ENCODE measurements at places on chromosomes 1 and 21.
A peak's percentile ranks its signal among the peaks of the same experiment; 100 is the strongest.

DNA sequence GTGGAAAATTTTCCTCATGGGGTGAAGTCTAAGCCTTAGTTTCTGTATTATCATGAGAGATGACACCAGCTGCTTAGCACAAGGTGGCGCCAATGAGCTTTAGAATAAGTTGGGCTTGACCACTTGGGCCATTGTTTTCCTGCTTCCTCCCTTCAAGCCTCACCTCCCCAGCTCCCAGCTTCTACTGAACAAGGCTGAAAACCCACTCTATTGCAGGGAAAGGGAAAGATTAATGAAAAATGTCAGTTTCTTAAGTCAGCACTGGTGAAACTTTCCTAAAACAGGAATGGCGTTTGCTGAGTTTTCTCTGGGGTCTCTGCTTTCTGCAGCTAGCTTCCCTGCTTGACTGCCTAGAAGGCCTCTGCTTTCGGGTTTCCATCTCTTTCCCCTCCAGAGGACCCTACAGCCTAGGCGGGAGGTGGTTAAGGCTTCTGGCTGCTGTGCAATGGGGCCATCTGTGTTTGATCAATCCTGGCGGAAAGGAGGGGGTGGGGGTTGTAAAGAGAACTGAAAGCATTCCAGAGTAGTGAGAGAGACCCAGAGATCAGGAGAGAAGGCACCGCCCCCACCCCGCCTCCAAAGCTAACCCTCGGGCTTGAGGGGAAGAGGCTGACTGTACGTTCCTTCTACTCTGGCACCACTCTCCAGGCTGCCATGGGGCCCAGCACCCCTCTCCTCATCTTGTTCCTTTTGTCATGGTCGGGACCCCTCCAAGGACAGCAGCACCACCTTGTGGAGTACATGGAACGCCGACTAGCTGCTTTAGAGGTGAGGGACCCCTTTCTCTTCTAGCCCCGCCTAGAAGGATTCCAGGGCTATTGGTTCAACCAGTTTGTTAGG is at the start of gene OLFML3:
TSS of gene OLFML3 (plus strand) at position 612 of the 840 bp plus-strand sequence. CDS start at position 655, 43 bp downstream.
- DNase-seq, result peak; percentile 60

GRCh38 chr1:116374353-116375147 is 1.5 kb downstream of the ATP1A1 start:
- DNase-seq, result no peak

DNA sequence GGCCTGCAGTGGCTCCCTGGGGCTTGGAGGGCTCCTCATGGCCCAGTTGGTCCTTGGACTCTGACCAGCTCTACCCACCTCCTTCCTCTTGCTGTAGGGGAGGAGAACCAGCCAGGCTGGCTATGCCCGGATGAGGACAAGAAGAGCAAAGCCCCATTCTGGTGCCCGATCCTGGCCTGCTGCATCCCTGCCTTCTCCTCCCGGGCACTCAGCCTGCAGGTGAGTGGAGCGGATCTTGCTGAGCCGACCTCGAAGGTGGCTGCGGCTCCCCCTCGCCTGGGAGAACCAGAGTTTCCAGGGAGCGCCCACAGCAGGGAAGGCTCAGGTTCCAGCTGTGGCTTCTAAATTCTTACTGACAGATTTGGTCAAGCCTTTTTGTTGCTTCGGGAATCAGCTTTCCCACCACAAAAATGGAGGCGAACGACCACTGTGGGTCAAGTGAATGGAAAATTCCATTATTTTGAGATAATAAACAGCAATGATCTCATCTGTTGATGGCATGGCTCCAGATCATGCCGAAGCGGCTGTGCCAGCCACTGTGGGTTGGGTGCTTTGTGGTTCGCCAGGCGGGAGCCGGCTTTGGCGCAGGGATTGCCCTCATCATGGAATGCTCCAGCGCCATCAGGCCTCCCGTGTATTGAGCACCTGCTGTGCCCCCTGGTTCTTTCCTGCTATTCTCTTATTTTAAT is 106.5 kb upstream of the ACTL8 start:
- no peak for DNase-seq

DNA sequence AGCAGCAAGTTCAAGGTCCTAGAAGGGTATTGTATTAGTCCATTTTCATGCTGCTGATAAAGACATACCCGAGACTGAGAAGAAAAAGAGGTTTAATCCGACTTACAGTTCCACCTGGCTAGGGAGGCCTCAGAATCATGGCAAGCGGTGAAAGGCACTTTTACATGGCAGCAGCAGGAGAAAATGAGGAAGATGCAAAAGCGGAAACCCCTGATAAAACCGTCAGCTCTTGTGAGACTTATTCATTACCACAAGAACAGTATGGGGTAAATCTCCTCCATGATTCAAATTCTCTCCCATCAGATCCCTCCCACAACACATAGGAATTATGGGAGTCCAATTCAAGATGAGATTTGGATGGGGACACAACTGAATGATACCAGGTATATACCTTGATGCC is 409.5 kb downstream of the NTNG1 start:
- DNase-seq, result no peak
